ENCODE measurements at places on chromosomes 2 and 18.
A peak's percentile ranks its signal among the peaks of the same experiment; 100 is the strongest.

DNA sequence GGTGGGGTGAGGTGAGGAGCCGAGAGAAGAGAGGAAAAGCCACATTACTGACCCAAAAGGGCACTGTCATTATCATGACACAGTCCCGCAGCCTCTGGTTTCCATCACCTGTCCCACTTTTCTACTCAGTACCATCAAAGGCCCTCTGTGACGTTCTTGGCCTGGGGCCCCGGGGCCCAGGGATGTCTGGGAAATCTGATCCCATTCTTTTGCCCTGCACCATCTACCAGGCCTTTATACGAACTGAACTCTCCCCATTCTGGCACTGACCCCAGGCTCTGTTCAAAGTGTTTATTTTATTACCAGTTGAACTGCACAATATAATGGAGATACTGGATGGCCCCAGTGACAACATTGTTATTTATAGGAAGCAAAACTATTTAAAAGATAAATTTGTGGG lies 89.1 kb downstream of the COL6A3 start:
- no peak for DNase-seq

- no peak for DNase-seq
These were observed 62.7 kb upstream of the TANC1 start for GRCh38 chr2:158905784-158906183.

DNA sequence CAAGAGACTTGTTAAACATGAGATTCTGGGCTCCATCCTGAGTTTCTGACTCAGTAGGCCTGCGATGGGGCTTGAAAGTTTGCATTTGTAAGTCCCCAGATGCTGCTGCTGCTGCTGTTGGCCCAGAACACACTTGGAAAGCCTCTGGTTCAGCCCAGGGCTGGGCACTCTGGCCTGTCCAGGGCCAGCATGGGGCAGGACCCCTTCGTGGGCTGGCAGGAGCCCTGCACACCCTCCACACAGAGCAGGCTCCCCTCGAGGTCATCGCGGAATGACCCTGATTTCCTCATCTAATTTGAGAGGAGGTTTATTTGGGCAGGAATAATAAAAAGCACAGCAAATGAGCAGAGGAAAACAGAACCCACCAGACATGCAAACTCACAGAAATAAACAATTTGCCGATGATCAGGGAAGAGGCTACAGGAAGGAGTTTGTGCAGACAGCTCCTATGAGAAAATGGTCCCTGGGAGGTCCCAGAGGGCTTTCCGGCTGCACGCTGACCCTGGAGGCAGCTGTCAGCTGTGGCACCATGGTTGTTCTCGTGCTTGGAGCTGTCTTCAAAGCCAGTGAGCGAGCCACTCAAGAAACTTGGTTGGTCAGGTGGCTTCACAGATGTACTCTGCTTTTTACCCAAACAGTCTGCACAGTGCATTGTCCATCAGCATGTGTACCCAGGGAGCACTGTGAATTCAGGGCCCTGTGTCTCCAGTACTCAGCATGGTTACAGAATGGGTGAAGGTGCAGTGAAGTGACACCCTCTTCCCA lies 119.3 kb downstream of the GLI2 start:
- no peak for DNase-seq

GRCh38 chr2:221485503-221485870 lies 86.6 kb downstream of the EPHA4 start:
- DNase-seq: no peak

- DNase-seq: peak; percentile 97
These were observed 102.8 kb downstream of the HIBCH start for GRCh38 chr2:190216829-190217228.

DNA sequence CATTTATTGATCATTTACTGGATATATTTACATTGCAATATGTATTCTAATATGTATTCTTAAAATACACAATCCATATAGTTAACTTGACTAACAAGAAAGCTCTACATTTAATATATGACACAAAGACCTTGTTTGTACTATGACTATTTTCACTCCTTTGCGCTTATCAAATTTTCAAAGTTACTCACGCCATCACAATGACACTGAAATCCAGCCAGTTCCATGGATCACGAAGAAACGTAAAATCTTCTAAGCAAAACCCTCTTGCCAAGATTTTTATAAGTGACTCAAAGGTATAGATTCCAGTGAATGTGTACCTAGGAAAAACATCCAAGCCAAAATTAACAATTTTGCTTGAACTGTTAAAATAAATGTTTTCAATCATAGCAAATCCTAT lies 39.6 kb downstream of the SCN3A start:
- DNase-seq: no peak

- no peak for DNase-seq
These were observed 129.7 kb downstream of the IRS1 start for GRCh38 chr2:226669905-226670304.

GRCh38 chr2:227183657-227184367 lies 19.4 kb downstream of the COL4A3 start:
- DNase-seq: no peak

Data from SHP77 (cell line).